ENCODE measurements at places on chromosomes 4 and X.
A peak's percentile ranks its signal among the peaks of the same experiment; 100 is the strongest.

DNA sequence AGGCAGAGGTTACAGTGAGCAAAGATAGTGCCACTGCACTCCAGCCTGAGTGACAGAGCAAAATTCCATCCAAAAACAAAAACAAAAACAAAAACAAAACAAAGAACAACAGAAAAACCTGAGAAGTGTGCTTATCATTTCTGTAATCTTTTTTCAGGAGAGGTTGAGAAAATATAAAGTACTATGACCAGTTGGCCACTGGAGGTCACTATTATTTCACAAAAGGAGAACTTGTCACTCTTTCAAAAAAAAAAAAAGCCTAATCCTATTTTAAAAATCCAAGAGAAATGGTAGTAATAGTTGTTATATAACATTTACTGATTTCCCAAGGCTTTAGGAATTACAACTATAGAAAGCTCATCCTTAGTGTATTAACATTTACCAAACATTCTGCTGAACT is 24.9 kb upstream of the RNF150 start:
- DNase-seq = no peak

DNA sequence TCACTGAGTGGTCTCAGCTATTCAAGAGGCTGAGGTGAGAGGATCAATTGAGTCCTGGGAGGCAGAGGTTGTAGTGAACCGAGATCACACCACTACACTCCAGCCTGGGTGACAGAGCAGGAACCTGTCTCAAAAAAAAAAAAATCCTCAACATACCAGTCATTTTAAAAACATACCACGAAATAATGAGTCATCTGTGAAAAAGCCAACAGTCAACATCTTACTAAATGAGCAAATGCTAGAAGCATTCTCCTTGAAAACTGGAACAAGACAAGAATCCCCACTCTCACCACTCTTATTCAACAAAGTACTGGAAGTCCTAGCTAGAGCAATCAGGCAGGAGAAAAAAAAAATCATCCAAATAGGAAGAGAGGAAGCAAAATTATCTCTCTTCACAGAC is 104.0 kb upstream of the ARHGEF9 start:
- no peak for DNase-seq

DNA sequence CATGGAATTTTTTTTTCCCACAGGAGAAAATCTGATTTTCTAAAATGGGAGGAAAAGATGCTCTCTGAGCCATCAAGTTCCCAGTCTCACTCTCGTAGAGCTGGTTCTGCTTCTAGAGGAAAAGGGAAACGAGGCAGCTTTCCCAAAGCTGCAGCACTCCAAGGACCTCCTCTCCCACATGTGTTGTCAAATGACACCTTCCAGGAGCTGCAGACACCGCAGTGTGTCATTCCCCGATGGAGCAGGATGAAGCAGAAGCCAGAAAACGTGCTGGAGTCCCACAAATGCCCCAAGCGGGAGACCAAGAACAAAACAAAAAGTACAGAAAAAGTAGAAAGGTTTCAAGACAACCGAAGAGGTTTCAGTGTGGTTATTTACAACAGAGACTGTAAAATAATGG is 348.1 kb downstream of the ARHGAP10 start:
- no peak for DNase-seq

DNA sequence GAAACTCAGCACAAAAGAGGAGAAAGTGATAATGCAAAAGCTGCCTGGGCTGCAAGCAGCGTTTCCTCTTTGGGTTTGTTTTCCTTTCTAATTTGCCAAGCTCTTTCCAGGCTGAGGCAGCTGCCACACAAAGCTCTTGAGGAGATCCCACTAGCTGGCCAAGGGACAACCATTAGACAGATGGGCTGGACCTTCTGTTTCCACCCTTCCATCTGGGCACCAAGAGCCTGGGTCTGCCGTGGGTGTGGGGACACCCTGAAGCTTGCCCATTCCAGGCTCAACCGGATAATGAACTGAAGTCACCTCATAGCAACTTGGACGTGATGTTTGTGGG is 194.6 kb upstream of the C1QTNF7 start:
- no peak for DNase-seq

- no peak for DNase-seq
Measured at GRCh38 chr4:38902695-38903094, 35.1 kb downstream of the FAM114A1 start.

GRCh38 chrX:153406903-153407302 is 4.4 kb upstream of the ZFP92 start:
- DNase-seq = no peak

DNA sequence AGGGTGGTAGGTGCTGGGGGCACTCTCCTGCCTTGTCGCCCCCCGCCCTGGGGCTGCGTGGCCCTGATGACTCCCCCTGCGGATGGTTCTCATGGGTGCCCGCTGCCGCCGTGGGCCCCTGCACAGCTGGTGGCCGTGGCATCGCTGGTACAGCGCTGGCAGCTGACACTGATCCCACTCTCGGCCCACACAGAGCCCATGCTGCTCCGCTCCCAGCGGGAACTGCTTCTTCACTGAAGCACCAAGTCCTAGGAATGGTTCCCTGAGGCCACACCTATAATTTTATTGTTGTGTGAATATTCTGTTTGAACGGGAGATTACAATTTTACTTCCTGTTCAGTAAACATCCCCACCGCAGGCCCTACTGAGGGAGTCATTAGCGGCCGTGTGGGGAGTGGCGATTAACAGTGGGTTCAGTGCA is 138.6 kb upstream of the NKX1-1 start:
- DNase-seq = no peak

- DNase-seq = no peak
Measured at GRCh38 chr4:107950746-107951540, 19.6 kb downstream of the CYP2U1 start.

GRCh38 chrX:34805951-34806350 is 136.6 kb upstream of the FAM47B start:
- no peak for DNase-seq

- DNase-seq = no peak
Measured at GRCh38 chr4:120874792-120875774, 47.4 kb downstream of the PRDM5 start.

GRCh38 chrX:16997313-16997712 is 50.9 kb downstream of the REPS2 start:
- DNase-seq = no peak

DNA sequence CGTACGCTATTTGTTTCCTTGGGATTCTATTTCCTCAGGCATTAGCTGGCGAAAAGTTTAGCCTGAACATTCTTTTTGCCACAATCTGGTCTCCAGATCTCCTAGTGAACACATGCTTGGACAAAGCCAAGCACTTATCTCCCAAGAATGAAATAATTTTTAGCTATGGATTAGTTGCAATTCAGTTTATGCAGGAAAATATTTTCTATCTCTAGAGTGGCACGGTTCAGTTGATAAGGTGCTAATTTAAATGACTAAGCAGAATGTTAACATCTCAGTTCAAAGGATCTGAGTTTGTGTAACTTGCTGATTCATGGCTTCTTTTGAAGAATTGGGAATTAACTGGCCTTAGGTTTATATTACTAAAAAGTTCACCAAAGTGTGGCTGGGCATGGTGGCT is 58.1 kb upstream of the JADE1 start:
- DNase-seq = no peak

DNA sequence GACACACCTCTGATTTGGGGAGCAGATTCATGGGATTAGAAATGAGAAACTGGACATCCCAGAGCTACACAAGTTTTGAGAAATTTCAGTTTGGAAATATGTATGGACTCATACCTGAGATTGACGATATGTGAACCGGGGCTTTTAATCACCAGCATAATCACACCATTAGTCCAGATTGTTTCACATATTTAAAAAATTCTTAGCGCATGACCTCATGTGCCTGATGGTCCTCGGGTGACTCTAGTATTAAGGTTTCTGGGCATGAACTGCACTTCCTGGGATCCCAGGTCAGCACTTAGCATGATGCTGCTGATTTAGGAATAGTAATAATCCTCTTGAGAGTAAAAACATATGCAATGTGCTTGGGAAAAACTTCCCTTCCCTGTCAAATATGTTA is 91.9 kb upstream of the BCOR start:
- DNase-seq = no peak

- peak; percentile 17 for DNase-seq
Measured at GRCh38 chrX:46686003-46686645, 72.8 kb downstream of the SLC9A7 start.

DNA sequence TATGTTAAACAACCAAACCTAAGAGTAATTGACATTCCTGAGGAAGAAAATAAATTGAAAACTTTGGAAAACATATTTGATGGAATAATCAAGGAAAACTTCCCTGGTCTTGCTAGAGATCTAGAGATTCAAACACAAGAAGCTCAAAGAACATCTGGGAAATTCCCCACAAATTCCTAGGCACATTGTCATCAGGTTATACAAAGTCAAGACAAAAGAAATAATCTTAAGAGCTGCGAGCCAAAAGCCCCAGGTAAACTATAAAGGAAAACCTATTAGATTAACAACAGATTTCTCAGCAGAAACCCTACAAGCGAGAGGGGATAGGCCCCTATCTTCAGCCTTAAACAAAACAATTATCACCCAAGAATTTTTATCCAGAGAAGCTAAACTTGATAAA is 1082.0 kb upstream of the IGFBP7 start:
- no peak for DNase-seq

DNA sequence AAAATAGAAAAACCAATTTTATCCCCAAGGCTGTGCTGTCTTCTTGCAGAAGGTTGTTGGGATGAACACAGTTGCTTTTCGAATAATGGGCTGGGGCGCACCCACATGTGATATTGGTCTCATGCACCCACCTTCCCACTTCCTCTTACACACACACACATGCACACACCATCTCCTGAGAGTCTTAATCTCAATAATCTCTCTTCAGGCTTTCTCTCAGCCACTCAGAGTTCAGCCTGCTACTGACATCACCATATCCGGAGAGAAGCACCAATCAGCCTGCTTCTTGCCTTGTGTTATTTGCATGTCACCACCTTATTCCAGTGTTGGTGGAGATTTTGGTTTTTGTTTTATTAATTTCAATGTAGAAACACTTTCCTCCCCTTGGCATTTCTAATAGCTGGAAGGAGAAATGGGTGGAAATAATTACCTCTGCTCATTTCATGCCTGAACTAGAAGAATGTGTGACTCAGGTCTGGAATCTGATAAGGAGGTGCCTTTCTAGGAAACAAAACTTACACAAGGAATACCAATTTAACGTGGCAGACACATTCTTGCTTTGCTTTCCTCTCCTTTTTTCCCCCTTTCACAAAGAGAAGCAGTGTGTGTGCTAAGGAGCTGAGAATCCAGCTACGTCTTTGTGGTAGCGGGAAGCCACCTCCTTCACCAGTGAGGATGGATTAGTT is 400.2 kb downstream of the MID1IP1 start:
- DNase-seq = no peak

- DNase-seq = no peak
Measured at GRCh38 chrX:48736303-48736702, 25.2 kb upstream of the GLOD5 start.

DNA sequence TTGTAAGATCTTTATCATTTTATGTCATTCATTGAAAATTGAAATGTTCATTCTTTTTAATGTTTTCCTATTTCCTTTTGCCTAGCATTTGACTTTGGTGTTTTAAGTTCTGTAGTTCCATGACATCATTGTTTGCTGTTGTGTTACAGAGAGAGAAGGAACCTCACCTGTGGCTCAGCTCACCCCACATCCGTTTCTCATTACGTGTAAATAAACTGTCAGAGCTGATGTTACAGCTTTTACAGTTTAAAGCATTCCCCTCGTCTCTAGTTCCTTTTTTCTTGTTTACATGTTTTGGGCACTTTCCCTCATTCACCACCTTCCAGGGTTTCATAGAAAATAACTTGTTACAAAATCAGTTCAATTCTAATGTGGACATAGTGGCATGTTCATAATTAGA is 137.2 kb downstream of the FNIP2 start:
- no peak for DNase-seq

GRCh38 chr4:7761312-7761711 is 178.3 kb downstream of the AFAP1 start:
- no peak for DNase-seq

- peak; percentile 47 for DNase-seq
Measured at GRCh38 chr4:3442959-3443749, 1.4 kb downstream of the HGFAC start.

DNA sequence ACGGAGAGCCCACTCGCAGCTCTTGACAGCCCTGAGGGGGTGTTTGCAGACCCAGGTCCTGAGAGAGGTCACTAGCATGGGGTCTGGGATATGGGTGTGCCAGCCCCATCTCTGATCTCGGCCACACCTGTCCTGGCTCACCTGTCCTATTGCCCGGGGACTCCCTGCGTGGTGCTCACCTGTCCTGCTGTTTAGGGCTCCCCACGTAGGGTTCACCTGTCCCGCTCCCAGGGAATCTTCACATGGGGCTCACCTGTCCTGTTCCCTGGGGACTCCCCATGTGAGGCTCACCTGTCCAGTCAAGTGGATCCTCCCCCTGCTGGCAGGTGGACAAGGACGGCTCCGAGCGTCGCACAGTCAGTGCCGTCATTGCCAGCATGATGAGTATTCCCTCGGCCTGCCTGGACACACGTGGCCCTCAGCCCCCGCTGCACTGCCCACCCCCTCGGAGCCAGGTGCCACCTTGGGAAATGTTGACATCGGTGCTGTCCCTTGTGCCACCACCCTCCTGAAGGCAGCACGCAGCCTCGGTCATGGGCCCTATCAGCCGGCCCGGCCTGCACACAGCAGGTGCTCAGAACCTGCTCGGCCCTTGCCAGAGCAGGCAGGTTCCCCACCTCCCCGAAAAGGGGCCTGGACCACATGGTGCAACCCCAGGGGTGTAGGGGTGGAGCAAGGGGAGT is 6.3 kb downstream of the SLC49A3 start:
- DNase-seq = no peak

DNA sequence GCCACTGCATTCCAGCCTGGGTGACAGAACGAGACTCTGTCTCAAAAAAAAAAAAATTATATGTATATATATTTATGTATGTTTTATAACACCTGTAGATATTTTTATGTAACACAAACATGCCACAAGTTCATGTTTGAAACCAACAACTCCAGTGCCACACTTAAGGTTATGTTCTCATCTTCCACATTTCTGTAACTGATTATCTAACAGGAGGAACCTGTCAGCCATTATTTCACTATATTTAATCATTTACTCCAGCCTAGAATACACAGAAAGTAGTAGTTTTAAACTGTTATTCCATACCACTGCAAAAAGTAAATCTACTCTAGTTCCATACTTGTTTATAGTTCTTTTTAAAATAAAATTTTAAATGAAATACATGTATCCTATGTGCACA is 32.3 kb downstream of the MCUB start:
- no peak for DNase-seq

DNA sequence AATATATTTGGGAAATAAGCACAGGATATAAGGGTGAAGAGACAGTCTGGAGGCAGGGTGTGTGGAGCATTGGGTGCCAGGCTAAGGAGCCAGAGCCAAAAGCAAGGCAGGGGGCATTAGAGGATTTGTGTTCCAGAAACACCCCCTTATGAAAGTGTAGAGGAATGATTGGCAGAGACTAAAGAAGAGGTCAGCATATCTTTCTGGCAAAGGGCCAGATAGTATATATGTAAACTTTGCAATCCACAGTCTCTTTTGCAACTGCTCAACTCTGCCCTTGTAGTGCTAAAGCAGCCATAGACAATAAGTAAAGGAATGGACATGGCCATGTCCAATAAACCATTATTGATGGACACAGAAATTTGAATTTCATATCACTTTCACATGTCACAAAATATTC is 3.6 kb upstream of the SLC9A6 start:
- DNase-seq = no peak
